ENCODE measurements at places on chromosomes 7 and 10.

DNA sequence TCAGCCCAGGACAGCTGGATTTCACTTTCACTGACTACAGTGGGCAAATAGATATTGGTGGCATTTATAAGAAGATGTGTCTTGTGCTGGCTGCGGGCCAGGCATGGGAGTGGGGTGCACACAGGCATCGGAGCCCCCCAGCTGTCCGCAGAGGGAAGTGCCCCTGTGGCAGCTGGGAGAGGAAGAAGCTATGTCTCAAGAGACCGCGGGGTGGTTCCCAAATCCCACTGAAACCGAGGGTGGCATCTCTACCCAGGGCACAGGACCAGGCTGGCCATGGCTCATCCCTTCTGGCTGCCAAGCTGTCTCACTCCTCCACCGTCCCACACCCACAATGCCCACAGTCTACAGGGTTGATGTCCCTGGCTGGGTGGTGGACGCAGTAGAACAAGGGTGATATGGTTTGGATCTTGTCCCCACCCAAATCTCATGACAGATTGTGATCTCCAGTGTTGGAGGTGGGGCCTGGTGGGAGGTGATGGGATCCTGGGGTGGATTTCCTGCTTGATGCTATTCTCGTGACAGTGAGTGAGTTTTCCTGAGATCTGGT is 94.8 kb downstream of the TCERG1L start:
- DNase-seq: no peak

DNA sequence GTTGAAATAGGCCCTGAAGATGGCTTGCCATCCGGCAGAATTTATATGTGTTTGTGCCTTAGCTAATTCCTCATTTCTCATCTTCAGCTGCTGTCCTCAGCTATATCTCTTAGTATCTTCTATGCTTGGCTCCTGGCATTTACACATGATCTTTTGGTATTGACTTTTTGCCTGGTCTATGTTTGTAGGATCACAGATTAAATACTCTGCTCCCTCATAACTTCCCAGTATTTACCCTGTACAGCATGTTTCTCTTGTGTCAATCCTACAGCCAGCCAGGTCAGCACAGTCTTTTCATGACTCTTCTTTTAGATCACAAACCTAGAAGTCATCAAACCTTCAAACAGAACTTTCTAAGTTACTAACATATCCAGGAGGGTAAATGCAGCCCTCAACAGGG is 743.8 kb downstream of the MAGI2 start:
- no peak for DNase-seq

GRCh38 chr10:56585447-56586171 is 224.6 kb upstream of the ZWINT start:
- no peak for DNase-seq

DNA sequence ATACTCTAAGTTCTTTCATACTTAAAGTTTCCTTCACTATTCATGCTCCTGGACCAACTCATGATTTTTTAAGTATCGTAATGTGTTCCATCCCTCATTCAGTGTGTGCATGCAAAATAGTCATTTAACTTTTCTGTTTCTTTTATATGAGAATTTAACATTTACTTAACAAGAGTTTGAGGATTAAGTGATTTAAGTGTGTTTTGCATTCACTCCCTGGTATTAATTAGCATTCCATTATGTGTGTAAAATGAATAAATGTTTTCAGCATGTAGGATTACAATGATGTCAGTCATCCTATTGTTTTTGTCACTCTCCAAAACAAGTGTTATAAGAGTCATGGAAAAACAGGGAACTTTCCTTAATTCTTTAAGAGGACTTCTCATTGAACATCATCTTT is 457.7 kb downstream of the IPMK start:
- no peak for DNase-seq

GRCh38 chr10:33094263-33095051 is 136.4 kb upstream of the ITGB1 start:
- no peak for DNase-seq

GRCh38 chr7:140983802-140984201 is 30.9 kb downstream of the MRPS33 start:
- DNase-seq: no peak

GRCh38 chr10:80405626-80406025 is 2.7 kb upstream of the PRXL2A start:
- DNase-seq: no peak

DNA sequence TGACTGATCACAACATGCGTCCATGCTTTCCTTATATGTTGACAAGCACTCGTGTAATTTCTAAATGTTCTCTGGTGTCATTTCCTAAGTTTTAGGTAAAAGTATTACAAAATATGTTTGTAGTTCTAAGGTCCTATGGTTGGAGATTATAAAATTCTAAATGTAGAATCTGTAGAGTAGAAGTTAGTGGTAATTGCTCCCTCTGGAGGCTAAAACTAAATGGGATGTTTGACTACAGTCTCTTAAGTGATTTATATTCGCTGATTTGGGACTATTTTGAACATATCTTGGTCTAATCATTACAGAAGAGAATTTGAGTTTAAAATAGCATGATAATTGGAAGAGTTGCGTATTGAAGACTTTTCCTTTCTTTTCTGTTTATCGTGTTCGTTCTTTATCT is 74.1 kb downstream of the ZMYND11 start:
- DNase-seq: no peak

GRCh38 chr7:119397156-119397555 is 875.8 kb upstream of the KCND2 start:
- no peak for DNase-seq

- DNase-seq: no peak
These were observed 19.7 kb downstream of the TSPAN12 start for GRCh38 chr7:120838281-120838682.

GRCh38 chr10:73768881-73769280 is 13.0 kb upstream of the CHCHD1 start:
- no peak for DNase-seq

Data from epithelial cell of proximal tubule (primary cell).